ENCODE measurements at places on chromosomes 6 and 20. TPM values are rescaled to one million over a fixed set of nuclear protein-coding genes. Genes with fewer than 3 reads are reported as not detected.

GRCh38 chr6:49072146-49072545 lies 390.9 kb downstream of the MMUT start:
- H3K4me3 ChIP-seq, result no peak overlapping the region
- H3K36me3 ChIP-seq, result no peaks in the 10 kb centered on the region
- H3K27me3 ChIP-seq, result no peaks in the 10 kb centered on the region
- H3K4me1 ChIP-seq, result no peaks in the 10 kb centered on the region

Gene ZFAND3
- 37.3 TPM for total RNA-seq

- no peaks in the 10 kb centered on the region for H3K27me3 ChIP-seq
- no peak overlapping the region for H3K27ac ChIP-seq
- H3K4me1 ChIP-seq, result peaks cover 5% of the 10 kb centered on the region
These were observed 57.6 kb downstream of the MEP1A start for GRCh38 chr6:46850792-46851191.

DNA sequence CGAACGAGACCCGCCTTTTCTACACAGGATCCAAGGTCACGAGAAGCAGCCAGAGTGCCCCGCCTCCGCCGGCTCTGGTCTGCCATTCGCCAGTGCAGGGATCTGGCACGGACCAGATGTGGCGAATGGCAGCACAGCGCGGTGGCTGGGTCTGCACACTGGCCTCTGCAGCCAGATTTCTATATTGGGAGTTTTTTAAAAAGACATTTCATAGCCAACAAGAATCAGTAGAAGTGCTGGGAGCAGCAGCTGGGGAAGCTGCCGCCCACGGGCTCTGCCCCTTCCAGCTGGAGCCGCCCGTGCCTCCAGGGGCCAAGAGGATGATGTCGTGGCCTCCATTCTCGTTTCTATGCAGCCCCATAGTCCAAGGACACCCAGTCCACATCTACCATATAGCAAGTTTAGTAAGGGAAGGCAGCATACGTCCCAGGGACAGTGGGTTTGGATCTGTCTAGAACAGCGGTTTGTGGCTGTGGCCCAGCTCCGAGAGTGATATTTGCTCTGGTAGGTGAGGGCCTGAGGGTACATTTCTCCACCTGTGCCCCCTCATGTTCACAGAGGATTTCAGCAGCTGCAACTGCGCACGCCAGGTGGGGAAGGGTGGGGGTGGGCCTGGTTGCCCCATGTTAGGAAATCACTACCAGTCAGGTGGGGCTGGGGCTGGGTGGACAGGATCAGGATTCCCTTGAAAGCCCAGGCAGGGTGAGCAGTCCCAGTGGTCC lies 333.7 kb downstream of the ZFAND3 start:
- peaks cover 23% of the 10 kb centered on the region for H3K4me1 ChIP-seq
- no peak overlapping the region for H3K27ac ChIP-seq
- H3K27me3 ChIP-seq, result no peaks in the 10 kb centered on the region
- no peak overlapping the region for H3K4me3 ChIP-seq

DNA sequence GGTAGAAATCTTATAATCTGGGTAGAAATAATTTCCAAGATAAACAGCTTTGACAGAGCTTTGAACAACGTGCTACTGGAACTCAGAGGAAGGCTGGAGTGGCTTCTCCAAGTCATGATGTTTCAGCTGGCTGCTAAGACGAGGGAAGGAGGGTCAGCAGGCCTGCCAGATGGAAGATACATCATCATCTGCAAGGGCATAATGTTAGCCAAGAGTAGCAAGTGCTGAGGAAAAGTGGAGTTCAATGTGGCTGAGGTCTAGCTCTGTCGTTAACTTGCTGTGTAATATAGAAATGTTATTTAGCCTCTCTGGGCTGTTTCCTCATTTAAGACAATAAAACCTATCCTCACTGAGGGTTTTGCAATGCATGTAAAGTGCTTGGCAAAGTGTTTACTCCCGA lies 35.1 kb downstream of the RGS17 start:
- no peaks in the 10 kb centered on the region for H3K4me1 ChIP-seq
- no peaks in the 10 kb centered on the region for H3K27me3 ChIP-seq
- no peak for DNase-seq
- no peak overlapping the region for H3K27ac ChIP-seq
- H3K4me3 ChIP-seq, result no peak overlapping the region

DNA sequence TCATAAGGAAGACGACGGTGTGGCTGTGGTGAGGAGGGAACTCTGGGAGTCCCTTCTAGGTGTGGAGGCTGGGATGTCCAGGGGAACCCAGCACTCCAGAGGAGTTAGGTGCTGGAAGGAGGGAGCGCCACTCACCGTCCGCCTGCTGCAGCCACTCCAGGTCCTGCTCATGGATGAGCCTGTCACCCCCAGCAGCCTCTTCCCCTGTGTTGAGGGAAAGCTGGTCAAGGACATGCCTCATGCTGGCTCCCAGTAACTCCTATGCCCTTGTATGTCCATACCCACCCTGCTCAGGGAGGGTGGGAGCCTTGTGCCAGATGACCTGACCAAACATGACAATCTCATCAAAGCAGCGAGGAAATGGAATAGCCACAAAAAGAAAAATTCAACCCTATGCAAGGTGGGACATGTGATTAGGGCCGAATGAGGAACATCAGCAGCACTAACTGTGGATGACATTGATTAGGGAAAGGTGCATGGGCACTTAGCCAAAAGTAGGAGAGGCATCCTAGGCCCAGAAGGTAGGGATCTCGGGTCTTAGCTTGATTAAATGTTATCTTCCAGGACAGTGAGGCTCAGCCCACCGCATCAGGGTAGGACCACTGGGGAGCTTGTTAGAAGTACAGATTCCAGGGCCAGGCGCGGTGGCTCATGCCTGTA lies 3.0 kb downstream of the DNPH1 start:
- no peak for DNase-seq
- H3K27me3 ChIP-seq, result no peaks in the 10 kb centered on the region
- no peak overlapping the region for H3K4me3 ChIP-seq
- H3K4me1 ChIP-seq, result peaks cover 5% of the 10 kb centered on the region
- peaks cover 5% of the 10 kb centered on the region for H3K36me3 ChIP-seq
- no peak overlapping the region for H3K27ac ChIP-seq
